ENCODE measurements at places on chromosomes 12 and 14. TPM values are rescaled to one million over a fixed set of nuclear protein-coding genes. Genes with fewer than 3 reads are reported as not detected.

The MMP19 gene
- 100 TPM for polyA plus RNA-seq

The IL22 gene
- 0.19 TPM for polyA plus RNA-seq

The ESRRB gene
- polyA plus RNA-seq = 0.34 TPM

The ASCL4 gene
- not detected for polyA plus RNA-seq

The FAIM2 gene
- 0.19 TPM for polyA plus RNA-seq

The FOXN3 gene
- 50.8 TPM for polyA plus RNA-seq

The RERGL gene
- 0.94 TPM for polyA plus RNA-seq

The LRRC43 gene
- polyA plus RNA-seq = 0.33 TPM

The TSPAN8 gene
- 38.5 TPM for polyA plus RNA-seq

The ERC1 gene
- 12.8 TPM for polyA plus RNA-seq

The FAM222A gene
- 1.7 TPM for polyA plus RNA-seq

The SLC17A8 gene
- polyA plus RNA-seq = not detected

The CCDC175 gene
- polyA plus RNA-seq = not detected

The CEBPE gene
- polyA plus RNA-seq = 0.15 TPM
